ENCODE measurements at places on chromosomes 7 and 10.

DNA sequence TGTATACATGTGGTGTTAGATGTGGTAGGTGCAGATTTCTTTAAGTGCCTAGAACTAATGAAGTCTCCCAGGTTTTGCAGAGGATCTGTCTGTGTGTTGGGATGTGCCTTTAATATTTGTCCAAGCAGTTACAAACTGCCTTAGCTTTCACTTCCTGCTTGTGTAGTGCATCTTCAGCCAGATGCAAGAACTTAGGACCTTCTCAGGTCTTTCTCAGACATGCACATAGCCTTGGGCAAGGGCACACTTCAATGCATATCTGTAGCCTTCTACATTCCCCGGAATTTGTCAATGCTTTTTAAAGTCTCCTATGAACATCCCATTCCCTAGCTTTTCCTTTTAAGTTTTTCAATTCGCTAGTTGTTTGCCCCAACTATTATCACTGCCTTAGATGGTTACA, 47.2 kb upstream of the SLC39A12 start:
- DNase-seq = no peak
- H3K36me3 ChIP-seq = no peaks in the 10 kb centered on the region
- H3K4me3 ChIP-seq = no peak overlapping the region
- no peaks in the 10 kb centered on the region for H3K27me3 ChIP-seq

GRCh38 chr7:139629392-139630082, 106.1 kb downstream of the CLEC2L start:
- no peak overlapping the region for H3K27ac ChIP-seq
- H3K4me3 ChIP-seq = no peak overlapping the region

- H3K4me3 ChIP-seq = no peak overlapping the region
- no peaks in the 10 kb centered on the region for H3K36me3 ChIP-seq
- DNase-seq = no peak
- H3K4me1 ChIP-seq = no peaks in the 10 kb centered on the region
- no peak overlapping the region for H3K27ac ChIP-seq
Observed at GRCh38 chr10:83492004-83492403, 647.3 kb upstream of the GHITM start.

- H3K36me3 ChIP-seq = peaks cover 22% of the 10 kb centered on the region
- no peak for DNase-seq
- peaks cover 32% of the 10 kb centered on the region for H3K4me1 ChIP-seq
- no peak overlapping the region for H3K4me3 ChIP-seq
- H3K27me3 ChIP-seq = no peaks in the 10 kb centered on the region
Observed at GRCh38 chr7:105126436-105126975, 112.5 kb downstream of the KMT2E start.

GRCh38 chr7:101815826-101816594, 1.4 kb upstream of the CUX1 start:
- peaks cover 2% of the 10 kb centered on the region for H3K27me3 ChIP-seq
- no peaks in the 10 kb centered on the region for H3K36me3 ChIP-seq
- peak; percentile 73 for DNase-seq
- H3K4me3 ChIP-seq = peak overlapping the region; percentile 76
- H3K27ac ChIP-seq = peak overlapping the region; percentile 74

GRCh38 chr7:17806631-17807030, 133.7 kb downstream of the SNX13 start:
- DNase-seq = no peak
- H3K36me3 ChIP-seq = peaks cover 42% of the 10 kb centered on the region
- H3K27me3 ChIP-seq = no peaks in the 10 kb centered on the region

GRCh38 chr7:26787701-26788100, 76.7 kb downstream of the SKAP2 start:
- no peak overlapping the region for H3K27ac ChIP-seq
- no peak overlapping the region for H3K4me3 ChIP-seq
- H3K36me3 ChIP-seq = no peaks in the 10 kb centered on the region
- no peaks in the 10 kb centered on the region for H3K4me1 ChIP-seq
- H3K27me3 ChIP-seq = no peaks in the 10 kb centered on the region

- no peak overlapping the region for H3K4me3 ChIP-seq
- no peaks in the 10 kb centered on the region for H3K27me3 ChIP-seq
- H3K4me1 ChIP-seq = no peaks in the 10 kb centered on the region
- H3K36me3 ChIP-seq = no peaks in the 10 kb centered on the region
- no peak for DNase-seq
- no peak overlapping the region for H3K27ac ChIP-seq
Observed at GRCh38 chr10:20004087-20004523, 187.9 kb downstream of the PLXDC2 start.

- peaks cover 2% of the 10 kb centered on the region for H3K27me3 ChIP-seq
- H3K4me3 ChIP-seq = no peak overlapping the region
- DNase-seq = no peak
- peaks cover 5% of the 10 kb centered on the region for H3K4me1 ChIP-seq
Observed at GRCh38 chr10:47369251-47369894, 14.7 kb downstream of the ZNF488 start.

GRCh38 chr10:113960617-113961181, 83.0 kb upstream of the ADRB1 start:
- H3K4me1 ChIP-seq = peaks cover 43% of the 10 kb centered on the region
- peak; percentile 62 for DNase-seq
- no peaks in the 10 kb centered on the region for H3K36me3 ChIP-seq
- peaks cover 1% of the 10 kb centered on the region for H3K27me3 ChIP-seq
- peak overlapping the region; percentile 70 for H3K27ac ChIP-seq
- no peak overlapping the region for H3K4me3 ChIP-seq

DNA sequence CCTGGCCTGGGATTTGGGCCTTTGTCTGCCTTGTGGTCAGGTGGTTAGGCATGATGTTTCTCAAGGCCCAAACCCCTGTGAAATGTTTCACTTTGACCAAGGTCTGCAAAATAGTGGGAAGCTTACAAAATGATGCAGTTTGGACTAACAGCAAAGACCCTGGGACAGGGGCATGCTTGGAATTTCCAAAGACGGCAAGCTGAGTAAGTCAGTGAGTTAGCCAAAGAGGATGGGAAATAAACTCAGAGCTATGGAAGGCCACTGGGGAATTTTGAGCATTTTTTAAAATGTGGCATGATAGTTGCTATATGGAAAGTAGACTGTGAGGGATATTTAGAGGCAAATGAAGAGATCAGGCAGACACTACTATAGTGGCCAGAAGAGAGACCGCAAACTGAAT, 31.6 kb upstream of the PPP1R3C start:
- DNase-seq = no peak
- peaks cover 7% of the 10 kb centered on the region for H3K27me3 ChIP-seq
- no peak overlapping the region for H3K4me3 ChIP-seq
- no peak overlapping the region for H3K27ac ChIP-seq

DNA sequence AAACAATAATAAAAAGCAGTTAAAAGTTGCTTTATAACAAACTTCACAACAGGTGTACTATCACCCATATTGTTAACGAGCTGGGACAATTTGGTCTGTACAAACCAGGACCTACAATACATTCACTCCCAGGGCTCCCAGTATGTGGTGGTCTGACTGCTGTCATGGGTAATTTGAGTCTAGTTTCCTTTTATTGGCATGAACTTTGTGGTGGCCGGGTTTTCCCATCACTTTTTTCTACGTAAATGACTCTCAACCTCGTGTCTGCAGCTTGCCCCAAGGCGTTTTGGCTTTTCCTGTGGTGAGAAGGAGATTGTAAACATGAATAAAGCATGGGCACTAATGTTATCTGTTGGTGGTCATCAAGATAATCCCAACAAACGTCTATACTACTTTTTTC, 118.7 kb upstream of the CDK6 start:
- H3K4me1 ChIP-seq = peaks cover 35% of the 10 kb centered on the region
- H3K27me3 ChIP-seq = peaks cover 8% of the 10 kb centered on the region
- peak; percentile 60 for DNase-seq

DNA sequence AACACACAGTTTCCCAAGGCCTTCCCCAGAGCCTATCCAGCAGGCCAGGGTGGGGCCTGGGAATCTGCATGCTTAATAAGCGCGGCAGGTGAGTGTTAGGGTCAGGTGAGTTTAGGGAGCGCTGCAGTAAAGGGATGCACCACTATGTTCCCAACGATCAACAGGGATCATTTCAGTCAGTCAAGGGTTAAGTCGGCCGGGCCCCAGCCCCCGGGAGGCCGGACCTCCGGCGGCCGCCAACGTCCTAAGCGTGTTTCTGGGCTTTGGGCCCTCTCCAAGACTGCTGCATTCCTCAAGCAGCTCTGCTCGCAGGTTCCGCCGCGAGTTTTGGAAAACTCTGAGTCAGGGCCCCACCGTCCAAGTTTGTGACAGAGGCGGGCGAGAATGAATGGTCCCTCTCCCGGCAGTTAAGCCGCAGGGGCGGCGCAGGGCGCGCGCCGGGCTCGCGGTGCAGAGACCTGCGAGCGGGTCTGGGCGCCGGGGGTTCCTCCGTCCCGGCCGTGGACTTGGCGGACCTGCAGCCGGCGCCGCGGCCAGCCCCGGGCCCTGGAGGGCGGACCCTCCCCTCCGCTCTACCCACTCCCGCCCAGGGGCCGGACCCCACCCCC, 81.6 kb downstream of the ARHGAP22 start:
- peaks cover 28% of the 10 kb centered on the region for H3K27me3 ChIP-seq
- H3K36me3 ChIP-seq = no peaks in the 10 kb centered on the region
- DNase-seq = no peak

GRCh38 chr10:79051766-79052165, 17.0 kb upstream of the ZMIZ1 start:
- DNase-seq = peak; percentile 2
- no peak overlapping the region for H3K27ac ChIP-seq
- H3K4me1 ChIP-seq = peaks cover 34% of the 10 kb centered on the region
- H3K27me3 ChIP-seq = no peaks in the 10 kb centered on the region

- no peak overlapping the region for H3K27ac ChIP-seq
- H3K27me3 ChIP-seq = peaks cover 47% of the 10 kb centered on the region
- no peak for DNase-seq
- no peak overlapping the region for H3K4me3 ChIP-seq
- no peaks in the 10 kb centered on the region for H3K36me3 ChIP-seq
Observed at GRCh38 chr7:39838326-39838725, 111.7 kb upstream of the CDK13 start.

GRCh38 chr7:33872870-33873269, 32.5 kb upstream of the BMPER start:
- no peaks in the 10 kb centered on the region for H3K4me1 ChIP-seq
- H3K4me3 ChIP-seq = no peak overlapping the region
- H3K36me3 ChIP-seq = no peaks in the 10 kb centered on the region
- no peak for DNase-seq

DNA sequence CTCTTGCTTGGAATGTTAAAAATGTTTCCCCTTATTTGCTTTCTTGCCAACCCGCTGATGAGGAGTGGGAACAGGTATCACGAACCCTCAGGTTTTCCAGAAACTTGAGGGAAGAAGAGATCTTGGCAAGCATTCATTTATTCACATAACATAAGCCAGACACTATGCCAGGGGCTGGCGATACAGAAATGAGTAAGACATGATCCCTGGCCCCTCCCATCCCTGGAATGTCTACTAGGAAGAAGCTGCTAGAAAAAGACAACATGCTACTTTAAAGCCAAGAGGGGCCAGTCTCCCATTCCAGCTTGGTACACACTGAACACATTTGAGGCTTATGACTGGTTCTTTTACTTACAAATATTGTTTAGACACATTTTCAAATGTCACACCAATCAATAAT, 26.4 kb downstream of the SLC35B4 start:
- H3K27me3 ChIP-seq = no peaks in the 10 kb centered on the region
- H3K4me3 ChIP-seq = no peak overlapping the region
- H3K36me3 ChIP-seq = peaks cover 22% of the 10 kb centered on the region
- no peak overlapping the region for H3K27ac ChIP-seq

GRCh38 chr7:157990226-157990880, 597.3 kb downstream of the PTPRN2 start:
- H3K4me3 ChIP-seq = no peak overlapping the region
- H3K27me3 ChIP-seq = peaks cover 3% of the 10 kb centered on the region
- no peaks in the 10 kb centered on the region for H3K36me3 ChIP-seq
- H3K27ac ChIP-seq = no peak overlapping the region

GRCh38 chr7:76074972-76075370, 27.1 kb downstream of the MDH2 start:
- H3K27ac ChIP-seq = no peak overlapping the region
- peaks cover 12% of the 10 kb centered on the region for H3K4me1 ChIP-seq
- H3K36me3 ChIP-seq = no peaks in the 10 kb centered on the region

DNA sequence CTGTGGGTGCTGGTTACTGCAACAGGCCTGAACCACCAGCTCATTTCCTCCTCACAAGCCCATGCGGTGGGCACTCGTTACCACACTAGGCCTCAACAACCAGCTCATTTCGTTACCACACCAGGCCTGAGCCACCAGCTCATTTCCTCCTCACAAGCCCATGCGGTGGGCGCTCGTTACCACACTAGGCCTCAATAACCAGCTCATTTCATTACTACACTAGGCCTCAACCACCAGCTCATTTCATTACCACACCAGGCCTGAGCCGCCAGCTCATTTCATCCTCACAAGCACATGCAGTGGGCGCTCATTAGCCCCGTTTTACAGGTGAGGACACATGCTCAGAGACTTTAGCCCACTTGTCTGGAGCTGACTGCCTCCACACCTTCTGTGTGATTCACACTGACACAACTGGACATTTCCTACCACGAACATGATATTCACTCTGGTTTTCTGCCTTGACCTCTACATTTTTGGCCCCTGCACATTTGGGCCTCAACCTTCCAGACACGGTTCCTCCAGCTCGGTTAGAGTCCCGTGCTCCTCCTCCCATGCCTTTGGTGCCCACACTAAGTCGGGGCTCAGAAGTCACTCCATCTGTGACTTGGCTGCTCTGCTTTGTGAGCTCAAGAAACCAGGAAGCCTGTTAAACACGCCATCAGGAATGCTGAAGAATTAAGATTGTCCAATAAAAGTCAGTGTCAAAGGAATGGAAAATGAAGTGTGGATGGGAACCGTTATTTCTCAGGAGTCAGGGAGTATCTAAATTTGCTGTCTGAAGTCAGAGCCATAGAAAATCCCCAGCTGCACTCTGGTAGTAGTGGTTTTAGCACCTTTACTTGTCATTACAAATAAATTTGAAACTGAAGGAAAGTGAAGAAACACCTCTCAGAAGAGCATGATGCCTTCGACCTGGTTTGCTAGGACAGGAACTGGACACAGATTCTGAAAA, 55.8 kb upstream of the LANCL2 start:
- H3K4me1 ChIP-seq = peaks cover 43% of the 10 kb centered on the region
- H3K27ac ChIP-seq = peak overlapping the region; percentile 90
- peaks cover 2% of the 10 kb centered on the region for H3K36me3 ChIP-seq
- peaks cover 25% of the 10 kb centered on the region for H3K27me3 ChIP-seq
- DNase-seq = peak; percentile 95

- no peak for DNase-seq
- no peaks in the 10 kb centered on the region for H3K27me3 ChIP-seq
- no peaks in the 10 kb centered on the region for H3K4me1 ChIP-seq
- H3K36me3 ChIP-seq = no peaks in the 10 kb centered on the region
- H3K27ac ChIP-seq = no peak overlapping the region
- H3K4me3 ChIP-seq = no peak overlapping the region
Observed at GRCh38 chr10:51090190-51090589, 15.9 kb downstream of the PRKG1 start.

DNA sequence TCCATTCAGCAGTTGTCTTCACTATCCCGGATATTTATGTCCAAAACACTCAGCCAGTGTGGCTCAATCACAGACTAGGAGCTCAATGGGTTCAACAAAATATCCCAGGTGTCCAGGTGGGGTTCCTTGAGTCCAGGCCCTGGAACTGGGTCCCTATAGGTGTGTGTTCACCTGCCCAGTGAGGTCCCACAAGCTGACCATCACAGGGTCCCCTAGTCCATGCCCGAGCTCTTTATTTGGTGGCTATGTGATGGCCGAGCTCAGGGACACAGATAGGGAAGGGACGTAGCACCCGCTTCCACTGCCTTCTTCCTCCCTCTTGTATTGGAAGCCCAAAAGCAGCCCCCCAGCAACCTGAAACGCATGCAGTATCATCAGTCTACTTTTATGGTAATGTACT, 78.9 kb upstream of the DDC start:
- H3K4me3 ChIP-seq = no peak overlapping the region
- no peaks in the 10 kb centered on the region for H3K27me3 ChIP-seq
- no peak overlapping the region for H3K27ac ChIP-seq
- H3K36me3 ChIP-seq = no peaks in the 10 kb centered on the region
